Endothelial cell (in vitro differentiated cells): ENCODE measurements at places on chromosomes 1 and 21.

GRCh38 chr21:30710499-30710898 lies 8.1 kb downstream of the KRTAP21-3 start:
- DNase-seq: no peak

- DNase-seq: no peak
These were observed 466.8 kb downstream of the KIF26B start for GRCh38 chr1:245621589-245621988.

DNA sequence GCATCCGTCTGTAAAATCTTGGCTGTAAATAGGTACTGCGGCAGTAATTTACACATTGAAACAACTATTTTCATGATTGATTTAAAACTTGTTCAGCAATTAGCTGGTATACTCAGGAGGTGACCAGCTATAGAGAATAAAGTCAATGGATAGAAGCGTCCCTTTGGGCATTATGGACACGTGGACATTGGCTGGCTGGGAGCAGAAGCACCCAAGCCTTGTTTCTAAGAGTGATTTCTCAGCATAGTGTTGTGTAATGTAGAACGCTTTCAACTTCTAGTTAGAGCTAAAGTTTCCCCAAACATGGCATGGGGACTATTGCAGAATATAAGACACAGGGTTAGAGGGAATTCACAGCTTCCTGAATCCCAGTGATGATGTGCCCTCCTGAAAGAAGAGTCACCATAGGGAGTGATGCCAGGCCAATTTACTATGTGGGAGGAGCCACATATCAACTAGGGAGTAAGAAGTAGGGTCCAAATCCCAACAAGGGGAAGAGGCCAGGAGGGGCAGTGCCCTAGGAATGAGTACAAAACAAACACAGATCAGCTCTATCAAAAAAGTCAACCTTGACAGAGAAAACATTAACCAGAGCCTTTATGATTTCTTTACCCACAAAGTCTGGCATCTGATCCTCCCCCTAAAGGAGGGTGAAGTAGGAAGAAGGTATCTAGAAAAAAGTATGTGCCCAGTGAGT lies 92.7 kb downstream of the SUSD4 start:
- DNase-seq: no peak

DNA sequence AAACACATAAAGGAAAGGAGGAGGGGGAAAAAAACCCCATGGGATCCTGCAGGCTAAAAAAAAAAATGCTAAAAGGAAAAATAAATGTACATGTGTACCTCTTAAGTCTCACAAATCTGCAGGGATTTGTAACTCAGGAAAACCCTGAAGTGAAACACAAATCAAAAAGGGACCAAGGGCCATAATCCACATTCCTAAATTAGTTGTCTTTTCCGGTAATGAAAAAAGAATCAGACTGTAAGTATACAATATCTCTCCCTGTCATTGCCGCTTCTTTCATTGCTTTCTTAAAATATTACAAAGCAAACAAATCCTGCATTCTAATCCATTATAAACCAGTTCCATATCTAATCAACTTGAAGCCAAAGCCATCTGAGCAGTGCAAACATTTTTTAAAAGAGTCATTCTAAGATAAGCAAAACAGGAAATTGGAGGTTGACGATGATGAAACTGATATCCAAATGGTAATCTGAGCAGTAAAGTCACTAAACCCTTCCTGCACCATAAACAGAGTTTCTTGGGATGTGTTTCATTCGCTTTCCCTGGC lies 58.7 kb upstream of the SIM2 start:
- DNase-seq: no peak

GRCh38 chr1:157512036-157512969 lies 40.0 kb downstream of the FCRL5 start:
- no peak for DNase-seq

DNA sequence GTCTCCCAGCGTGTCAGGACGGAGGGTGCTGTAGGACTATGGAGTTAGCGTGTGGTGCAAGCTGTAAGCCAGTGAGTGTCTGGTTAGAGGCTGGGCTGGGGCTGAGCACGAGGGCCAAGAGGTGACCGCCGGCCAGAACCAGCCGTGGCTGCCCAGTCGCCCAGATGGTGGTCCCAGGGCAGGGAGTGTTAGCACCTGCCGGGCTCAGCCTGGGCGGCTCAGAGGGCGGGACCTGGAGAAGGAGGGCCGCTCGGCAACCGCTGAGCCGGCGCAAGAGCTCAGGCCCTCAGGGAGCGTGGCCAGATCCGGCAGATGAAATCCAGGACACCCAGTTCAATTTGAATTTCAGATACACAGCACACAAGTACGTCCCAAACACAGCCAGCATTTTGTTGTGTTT lies 87.9 kb downstream of the PRDM16 start:
- DNase-seq: no peak

DNA sequence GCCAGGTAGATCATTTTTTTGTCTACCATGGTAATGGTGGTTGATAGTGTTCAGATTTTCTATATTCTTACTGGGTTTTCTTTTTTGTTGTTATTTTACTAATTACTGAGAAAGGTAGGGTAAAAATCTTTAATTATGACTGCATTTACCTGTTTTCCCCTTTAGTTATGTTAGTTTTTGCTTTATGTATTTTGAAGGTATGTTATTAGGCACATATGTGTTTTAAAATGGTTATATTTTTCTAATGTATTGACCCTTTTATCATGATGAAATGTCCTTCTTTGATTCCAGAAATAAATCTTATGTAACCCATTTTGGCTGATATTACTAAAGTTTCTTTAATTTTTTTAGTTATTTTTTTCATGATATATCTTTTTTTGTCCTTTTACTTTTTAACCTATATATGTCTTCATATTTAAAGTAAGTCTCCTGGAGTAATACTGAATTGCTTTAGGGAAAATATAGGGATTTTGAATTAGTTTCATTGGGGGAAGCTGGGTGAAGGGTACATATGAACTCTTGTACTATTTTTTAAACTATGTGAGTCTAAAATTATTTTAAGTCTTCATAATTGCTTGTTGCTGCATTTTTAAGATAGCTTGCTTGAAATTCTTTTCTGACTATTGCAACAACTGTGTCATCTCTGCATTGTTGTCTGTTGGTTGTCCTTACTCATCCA lies 22.4 kb downstream of the SLC35A3 start:
- DNase-seq: no peak

GRCh38 chr1:59272507-59272906 lies 24.4 kb upstream of the FGGY start:
- no peak for DNase-seq

DNA sequence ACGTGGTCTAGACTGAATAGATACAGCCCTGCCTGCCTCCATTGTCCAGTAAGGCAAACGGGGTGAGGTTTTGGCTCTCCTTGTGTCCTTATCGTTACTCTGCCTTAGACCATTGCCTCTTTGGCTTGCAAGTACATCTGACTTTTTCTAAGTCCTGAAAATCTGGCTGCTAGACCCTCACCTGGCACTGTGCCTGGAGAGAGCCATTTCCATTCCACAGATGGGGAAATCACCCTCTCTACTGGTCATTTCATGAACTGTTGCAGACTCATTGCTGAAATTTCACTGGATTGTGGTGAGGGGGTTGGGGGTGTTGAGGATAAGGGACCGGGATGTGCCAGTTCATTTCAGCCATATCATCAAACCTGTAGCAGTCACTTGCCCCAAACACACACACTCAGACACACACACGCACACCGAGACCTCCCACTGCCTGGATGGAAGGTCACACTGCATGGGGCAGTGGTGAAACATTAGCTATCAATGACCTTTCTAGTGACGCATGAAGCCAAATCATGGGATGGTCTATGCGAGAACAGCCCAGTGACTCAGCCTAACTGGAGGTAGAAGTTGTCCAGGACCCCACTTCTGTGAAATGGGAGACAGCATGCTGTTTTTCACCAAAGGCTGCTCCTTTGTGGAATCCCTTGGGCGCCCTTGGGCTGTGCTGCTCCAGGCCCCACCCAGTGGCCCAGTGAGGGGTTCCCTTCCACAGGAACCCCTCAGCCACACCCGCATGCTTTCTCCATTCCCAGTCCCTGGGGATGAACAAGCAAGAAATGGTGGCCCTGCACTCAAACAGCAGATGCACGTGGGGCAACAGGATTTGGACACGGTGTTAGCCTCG lies 34.9 kb upstream of the VASH2 start:
- DNase-seq: peak; percentile 20

GRCh38 chr1:71351438-71351837 lies 270.6 kb upstream of the ZRANB2 start:
- DNase-seq: no peak

DNA sequence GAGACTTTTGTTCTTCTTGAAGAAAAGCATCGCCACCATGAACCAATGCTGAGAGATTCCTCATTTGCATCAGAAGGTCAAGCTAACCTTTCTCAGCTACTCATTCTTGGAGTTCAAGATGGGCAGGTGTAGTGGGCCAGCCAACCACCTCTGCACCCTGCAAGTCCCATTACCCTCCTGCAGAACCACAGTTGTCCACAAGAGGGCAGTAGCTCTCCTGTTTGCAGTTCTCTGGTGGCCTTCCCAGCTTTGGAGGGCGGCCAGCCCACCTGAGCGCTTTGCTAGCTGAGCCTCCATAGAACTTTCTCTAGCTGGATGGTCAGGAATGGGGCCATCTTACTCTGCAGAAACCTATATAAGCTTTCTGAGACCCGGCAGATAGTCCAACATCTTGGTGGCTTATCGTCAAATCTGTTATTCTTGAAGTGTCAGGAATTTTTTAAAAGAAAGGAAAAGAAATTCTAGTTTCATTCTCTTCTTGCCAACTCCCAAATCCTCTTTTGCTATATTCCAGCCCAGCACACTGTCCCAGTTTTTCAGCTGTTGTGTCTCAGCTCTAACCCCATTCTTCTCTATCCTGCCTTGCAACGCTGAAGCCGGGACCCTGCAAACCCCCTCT lies 11.0 kb upstream of the LMX1A start:
- peak; percentile 91 for DNase-seq

DNA sequence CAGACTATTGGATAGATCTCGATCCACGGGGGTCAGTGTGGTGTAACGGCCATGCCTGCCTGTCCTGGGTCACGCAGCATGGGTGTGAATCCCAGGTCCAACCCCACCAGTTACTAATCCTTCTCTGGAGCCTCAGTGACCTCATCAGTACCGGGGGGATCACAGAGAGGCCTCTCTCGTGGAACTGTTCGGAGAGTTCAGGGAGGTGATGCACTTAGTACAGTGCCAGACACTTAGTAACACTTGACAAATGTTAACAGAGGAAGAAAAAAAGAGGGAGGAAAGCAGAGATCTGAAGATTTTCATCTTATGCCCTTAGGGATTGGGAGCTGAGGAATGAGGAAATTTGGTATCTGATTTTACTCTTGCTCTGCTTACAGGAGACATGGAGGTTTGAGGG lies 2.9 kb downstream of the ABCA4 start:
- DNase-seq: no peak

- DNase-seq: no peak
These were observed 6.8 kb upstream of the MYCL start for GRCh38 chr1:39908534-39908933.

GRCh38 chr21:42760361-42760950 lies 107.0 kb downstream of the PDE9A start:
- DNase-seq: no peak

GRCh38 chr1:98696077-98696476 lies 34.6 kb downstream of the SNX7 start:
- DNase-seq: no peak

- DNase-seq: no peak
These were observed 183.3 kb upstream of the ADGRL2 start for GRCh38 chr1:81617308-81617967.

GRCh38 chr21:36922861-36923260 lies 43.6 kb downstream of the HLCS start:
- DNase-seq: no peak

- no peak for DNase-seq
These were observed 9.4 kb downstream of the FAM229A start for GRCh38 chr1:32352831-32353383.

- DNase-seq: no peak
These were observed 221.2 kb downstream of the HHIPL2 start for GRCh38 chr1:222326710-222327036.

DNA sequence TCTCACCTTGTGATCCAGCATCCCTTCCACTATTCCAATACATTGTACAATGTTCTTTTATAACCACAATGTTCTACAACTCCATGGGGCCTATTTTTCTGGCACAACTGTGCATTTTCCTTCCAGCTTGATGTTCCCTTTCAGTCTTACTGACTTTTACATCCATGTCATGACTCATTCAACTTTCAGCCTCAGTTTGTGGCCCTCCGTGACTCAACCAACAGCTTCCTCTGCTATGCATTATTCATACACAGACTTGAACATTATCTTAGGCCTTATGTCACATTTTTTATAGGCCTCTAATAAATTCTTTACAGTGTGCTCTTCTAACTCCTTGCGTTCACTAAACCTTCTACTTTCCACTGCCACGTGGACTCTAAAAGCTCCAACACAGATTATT lies 119.4 kb upstream of the PRMT6 start:
- no peak for DNase-seq

DNA sequence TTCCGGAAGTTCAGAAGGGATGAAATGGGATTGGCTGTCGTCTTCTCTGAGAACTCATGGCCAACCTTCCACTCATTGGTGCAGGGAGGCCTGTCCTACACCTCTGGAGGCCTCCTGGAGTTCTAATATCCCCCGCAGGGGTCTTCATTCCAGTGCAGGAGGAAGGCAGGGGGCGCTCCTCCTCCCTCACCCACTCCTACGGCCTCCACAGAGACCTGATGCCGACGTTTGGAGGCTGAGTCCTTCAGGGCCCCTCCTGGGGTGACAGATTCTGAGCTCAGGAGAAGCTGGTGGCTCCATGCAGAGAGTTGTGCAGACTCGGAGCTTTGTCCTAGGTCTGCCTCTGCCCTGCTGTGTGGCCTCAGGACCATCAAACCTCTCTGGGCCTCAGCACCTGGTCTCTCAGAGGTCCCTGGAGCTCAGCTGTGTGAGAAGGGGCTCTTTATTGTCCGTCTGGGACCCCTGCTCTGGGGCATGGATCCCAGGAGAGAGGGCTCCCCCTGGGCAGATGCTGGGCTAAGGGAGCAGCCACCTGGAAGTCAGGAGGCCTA lies 102.3 kb upstream of the WNT4 start:
- DNase-seq: no peak

DNA sequence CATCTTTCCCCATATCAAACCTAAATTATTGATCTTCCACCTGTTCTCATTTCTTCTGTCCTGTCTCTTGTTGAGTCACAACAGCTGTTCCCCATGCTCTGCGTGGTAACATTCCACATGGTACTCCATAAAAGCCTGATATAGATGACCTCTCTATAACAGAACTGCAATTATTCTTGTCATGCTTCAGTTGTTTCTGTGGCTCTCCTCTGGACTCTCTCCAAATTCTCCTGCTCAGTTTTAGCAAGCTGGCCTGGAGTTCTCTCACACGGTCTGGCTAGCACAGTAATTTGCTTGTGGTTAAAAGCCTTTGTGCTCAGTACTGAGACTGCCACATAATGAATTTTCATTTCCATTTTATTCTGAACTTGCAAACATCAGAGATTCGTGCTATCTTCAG lies 10.6 kb upstream of the LRRC39 start:
- DNase-seq: no peak

- no peak for DNase-seq
These were observed 1.2 kb downstream of the SCAF4 start for GRCh38 chr21:31730712-31731055.
